ENCODE measurements at places on chromosomes 1 and 21.

DNA sequence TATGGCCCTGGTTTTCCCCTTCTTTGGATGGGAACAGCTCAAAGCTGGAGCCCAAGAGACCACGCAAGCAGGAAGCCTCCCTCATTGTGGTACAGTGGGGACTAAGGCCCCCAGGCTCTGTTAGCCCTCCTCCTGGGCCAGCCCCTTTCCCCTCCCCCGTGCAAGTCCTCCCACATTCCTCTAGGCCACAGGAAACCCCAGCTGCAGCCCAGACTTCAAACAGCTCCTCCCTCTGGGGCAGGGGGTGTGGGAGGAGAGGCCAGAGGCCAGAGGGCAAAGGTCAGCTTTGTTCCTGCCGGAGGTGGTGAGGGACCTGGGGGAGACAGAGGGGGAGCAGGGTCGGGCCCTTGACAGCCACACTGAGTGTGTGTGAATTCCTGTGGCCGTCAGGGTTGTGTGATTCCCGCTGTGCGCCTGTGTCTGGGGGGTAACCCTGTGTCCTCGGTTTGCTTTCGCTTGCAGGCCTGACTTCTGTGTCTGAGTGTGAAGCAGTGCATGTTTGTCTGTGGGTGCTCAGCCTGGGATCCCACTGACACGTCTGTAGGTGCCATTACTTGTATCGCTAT, 3.4 kb upstream of the AHDC1 start:
- DNase-seq = no peak

GRCh38 chr1:54397090-54397591, 9.1 kb downstream of the SSBP3 start:
- no peak for DNase-seq

DNA sequence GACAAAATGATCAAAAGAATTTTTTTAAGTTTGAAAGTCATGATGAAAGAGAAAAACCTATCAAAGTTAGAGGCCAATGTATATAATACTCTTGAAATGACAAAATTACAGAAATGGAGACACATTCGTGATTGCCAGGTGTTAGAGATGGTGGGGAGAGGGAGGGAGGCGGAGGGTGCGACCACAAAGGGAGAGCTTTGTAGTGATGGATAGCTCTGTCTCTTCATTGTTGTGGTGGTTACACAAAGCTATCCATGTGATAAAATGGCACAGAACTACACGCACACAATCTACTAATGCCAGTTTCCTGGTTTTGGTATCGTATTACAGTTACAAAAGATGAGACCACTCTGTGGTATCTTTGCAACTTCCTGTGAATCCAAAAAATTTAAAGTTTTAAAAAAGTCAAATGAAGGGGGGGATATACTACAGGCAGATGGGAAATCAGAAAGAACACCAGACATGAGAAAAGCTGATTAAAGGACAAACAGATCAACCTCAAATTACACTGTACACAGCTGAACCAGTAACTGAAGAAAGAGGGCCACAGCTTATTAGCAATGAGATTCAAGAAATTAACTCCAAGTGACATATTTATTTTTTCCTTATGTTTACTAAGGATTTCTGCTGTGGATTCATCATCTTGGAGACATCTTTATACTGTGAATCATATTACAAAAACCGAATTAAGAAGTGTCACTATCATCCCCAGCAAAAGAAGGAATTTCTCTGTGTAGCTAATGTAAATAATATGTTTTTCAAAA, 199.1 kb downstream of the SLC45A1 start:
- DNase-seq = no peak

DNA sequence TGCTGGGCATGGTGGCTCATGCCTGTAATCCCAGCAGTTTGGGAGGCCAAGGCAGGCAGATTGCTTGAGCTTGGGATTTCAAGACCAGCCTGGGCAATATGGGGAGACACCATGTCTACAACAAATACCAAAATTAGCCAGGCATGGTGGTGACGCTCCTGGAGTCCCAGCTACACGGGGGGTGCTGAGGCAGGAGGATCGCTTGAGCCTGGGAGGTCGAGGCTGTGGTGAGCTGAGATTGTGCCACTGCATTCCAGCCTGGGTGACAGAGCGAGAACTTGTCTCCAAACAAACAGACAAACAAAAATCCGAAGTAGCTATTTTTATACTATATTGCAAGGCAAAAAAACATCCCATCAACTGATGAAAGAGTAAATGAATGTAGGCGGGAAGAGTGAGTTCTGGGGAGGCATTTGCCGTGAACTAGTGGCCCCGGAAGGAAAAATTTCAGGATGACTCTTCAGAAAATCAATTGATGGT, 40.6 kb downstream of the NCMAP start:
- DNase-seq = no peak

- no peak for DNase-seq
Measured at GRCh38 chr1:89260566-89261255, 11.9 kb downstream of the GBP5 start.

DNA sequence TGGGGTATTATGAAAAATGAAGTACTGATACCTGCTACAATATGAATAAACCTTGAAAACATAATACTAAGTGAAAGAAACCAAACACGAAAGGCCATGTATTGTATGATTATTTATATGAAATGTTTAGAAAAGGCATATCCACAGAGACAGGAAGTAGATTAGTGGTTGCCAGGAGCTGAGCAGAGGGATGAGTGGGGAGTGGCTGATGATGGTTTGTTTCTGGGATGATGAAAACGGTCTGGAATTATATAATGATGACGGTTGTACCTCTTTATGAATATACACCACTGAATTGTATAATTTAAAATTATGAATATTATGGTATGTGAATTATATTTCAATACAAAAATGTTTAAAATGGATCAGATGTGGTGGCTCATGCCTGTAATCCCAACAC, 63.8 kb upstream of the MPC2 start:
- DNase-seq = no peak

DNA sequence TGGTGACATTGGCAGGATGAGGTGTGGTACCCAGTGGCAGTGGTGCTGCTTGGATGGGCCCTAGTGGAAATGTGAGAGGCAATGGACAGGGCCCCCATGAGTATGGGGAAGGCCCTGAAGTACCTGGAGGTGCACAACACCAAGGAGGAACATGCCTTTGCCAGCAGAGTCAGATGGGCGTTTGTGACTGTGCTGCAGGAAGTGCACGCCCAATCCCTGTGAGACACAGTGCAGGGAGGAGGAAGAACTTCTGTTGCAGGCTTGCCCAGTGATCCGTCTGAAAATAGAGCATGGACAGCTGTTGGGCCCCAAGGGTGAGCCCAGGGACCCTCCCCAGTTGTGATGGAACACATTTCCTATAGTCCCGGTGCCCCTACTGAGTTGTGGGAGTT, 42.7 kb downstream of the GJA5 start:
- no peak for DNase-seq

- no peak for DNase-seq
Measured at GRCh38 chr1:51439895-51440294, 79.2 kb downstream of the EPS15 start.

DNA sequence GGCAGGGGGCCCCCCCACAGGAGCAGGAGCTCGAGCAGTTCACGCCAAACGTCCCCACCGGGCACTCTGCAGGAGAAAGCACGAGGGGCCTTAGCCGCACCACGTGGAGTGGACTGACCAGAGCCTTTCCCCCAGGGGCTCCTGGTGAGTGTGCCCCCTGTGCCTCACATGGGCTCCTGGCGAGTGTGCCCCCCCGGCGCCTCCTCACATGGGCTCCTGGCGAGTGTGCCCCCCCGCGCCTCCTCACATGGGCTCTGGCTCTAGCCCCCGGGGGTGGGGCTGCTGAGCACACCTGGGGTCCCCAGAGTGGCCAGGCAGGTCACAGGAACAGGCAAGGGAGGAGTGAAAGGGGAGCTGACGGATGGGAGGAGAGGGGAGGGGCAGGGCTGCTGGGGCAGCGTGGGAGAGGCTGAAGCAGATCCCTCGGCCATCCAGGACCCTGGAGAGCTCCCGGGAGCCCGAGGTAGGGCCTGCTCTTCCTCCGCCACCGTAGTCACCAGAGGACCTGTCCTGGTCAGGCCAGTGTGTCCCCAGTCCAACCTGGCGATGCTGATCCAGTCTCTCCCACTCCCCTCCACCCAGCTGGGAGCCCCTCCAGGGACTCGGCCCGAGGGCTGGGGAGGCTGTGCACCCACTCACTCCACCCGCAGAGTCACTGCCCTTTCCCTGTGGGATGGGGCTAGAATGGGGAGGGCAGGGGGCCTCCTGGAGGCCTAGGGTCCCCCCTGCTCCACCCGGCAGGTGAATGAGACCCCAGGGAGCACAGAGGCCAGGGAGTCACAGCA, 47.6 kb downstream of the ARHGEF16 start:
- peak; percentile 33 for DNase-seq

GRCh38 chr1:19651141-19651737, 7.1 kb downstream of the NBL1 start:
- peak; percentile 59 for DNase-seq

DNA sequence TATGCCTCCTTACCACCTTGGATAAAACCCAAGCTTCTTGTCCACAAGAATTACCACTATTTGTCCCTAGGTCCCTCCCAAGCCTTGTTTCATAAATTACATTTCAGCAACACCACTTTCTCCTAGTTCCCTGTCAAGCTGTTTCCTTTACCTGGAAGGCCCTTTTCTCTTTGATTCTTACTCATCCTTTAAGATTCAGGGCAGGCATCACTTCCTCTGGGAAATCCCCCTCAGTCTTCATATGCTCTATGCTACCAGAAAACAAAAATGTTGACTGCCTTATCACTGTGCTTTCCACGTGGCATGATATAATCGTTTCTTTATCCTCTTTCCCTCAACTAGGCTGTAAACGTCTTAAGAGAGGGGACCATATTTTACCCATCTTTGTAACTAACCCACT, 102.7 kb downstream of the LYST start:
- no peak for DNase-seq
